ENCODE measurements at places on chromosomes 6 and 20.

DNA sequence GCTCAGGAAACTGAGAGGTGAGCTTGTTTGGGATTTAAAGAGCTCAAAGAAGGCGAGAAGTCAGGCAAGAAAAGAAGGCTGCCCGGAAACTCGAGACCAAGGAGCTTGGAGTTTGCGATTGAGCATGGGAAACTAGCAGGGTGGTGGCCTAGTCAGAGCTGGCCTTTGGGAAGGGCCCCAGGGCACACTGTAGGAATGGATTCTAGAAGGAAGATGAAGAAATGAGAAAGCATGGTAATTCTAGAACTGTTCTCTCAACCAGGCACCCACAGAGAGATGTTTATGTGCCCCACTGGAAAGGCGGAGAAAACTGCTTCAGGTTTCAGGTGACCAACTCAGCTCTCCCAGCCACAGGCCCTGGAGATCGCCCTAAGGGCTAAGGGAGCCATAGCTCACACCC is 126.2 kb downstream of the FOXO3 start:
- H3K4me1 ChIP-seq = peaks cover 57% of the 10 kb centered on the region
- no peak for DNase-seq
- peak overlapping the region; percentile 29 for H3K27ac ChIP-seq
- no peak overlapping the region for H3K4me3 ChIP-seq
- no peaks in the 10 kb centered on the region for H3K27me3 ChIP-seq

- no peaks in the 10 kb centered on the region for H3K4me1 ChIP-seq
- no peak for DNase-seq
- H3K27ac ChIP-seq = no peak overlapping the region
- no peak overlapping the region for H3K4me3 ChIP-seq
- H3K36me3 ChIP-seq = no peaks in the 10 kb centered on the region
- no peaks in the 10 kb centered on the region for H3K27me3 ChIP-seq
Observed at GRCh38 chr6:110448846-110449540, 27.4 kb downstream of the SLC22A16 start.

DNA sequence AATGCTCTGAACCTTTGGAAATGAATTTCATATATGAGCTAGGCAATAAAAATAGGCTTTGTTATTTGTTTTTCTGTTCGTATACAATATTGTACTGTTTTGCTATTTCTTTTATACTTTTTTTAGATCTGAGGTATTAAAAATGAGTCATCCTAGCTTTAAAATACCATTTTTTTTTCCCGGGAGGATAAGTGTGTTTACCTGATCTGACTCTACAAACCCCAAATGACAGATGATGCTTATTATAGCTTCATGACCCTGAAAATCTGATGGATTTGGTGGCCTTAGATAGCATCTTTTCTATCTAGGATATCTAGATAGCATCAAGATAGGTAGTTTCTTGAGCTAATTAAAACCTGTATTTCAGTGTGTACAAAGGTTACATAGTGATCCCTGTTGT is 206.4 kb downstream of the DTNBP1 start:
- H3K4me1 ChIP-seq = no peaks in the 10 kb centered on the region
- H3K36me3 ChIP-seq = no peaks in the 10 kb centered on the region
- no peaks in the 10 kb centered on the region for H3K27me3 ChIP-seq

- no peaks in the 10 kb centered on the region for H3K36me3 ChIP-seq
- H3K27ac ChIP-seq = peak overlapping the region; percentile 52
- no peaks in the 10 kb centered on the region for H3K27me3 ChIP-seq
- peak overlapping the region; percentile 98 for H3K4me3 ChIP-seq
Observed at GRCh38 chr6:42449917-42450476, 1.7 kb downstream of the TRERF1 start.

DNA sequence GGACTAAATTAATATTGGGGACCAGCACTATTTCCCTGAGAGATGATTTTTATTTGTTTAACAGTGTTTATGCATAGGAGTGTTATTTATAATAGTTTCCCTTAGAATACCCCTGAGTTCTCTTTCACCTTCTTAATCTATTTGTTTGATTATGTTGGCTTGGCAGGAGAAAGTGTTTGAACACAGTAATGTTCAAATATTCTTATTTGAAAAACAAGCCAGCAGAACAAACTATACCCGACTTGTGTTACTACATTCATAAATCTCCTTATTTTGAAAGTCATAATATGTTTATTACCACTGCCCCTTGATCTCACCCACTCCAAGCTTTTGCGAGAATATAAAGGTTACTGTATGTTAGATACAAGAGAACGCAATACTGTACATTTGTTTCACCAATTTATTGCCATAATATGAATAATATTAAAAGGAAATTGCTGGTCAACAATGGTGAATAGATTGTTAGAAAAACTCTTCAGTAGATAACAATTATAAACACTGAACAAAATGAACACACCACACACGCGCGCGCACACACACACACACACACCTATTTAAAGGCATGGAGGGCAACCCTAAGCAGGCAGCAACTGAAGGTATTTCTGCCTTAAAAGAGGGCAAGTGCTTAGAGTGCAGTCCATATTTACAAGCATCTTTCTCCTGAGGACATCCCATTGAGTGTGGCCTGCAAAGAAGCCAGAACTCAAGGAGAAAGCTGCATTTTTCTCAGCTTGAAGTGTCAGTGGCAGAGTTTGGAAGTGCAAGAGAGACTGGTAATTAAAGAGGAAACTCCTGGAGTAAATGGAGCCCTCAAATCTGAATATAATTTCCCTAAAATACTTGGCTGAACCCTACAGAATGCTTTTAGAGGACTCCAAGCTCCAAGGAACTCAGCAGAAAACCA is 279.4 kb upstream of the MAN1A1 start:
- H3K27me3 ChIP-seq = no peaks in the 10 kb centered on the region
- H3K4me1 ChIP-seq = no peaks in the 10 kb centered on the region
- no peak overlapping the region for H3K27ac ChIP-seq
- no peaks in the 10 kb centered on the region for H3K36me3 ChIP-seq

GRCh38 chr6:13702809-13703302 is 8.8 kb downstream of the RANBP9 start:
- peaks cover 29% of the 10 kb centered on the region for H3K4me1 ChIP-seq
- H3K4me3 ChIP-seq = no peak overlapping the region
- no peak for DNase-seq
- H3K27me3 ChIP-seq = no peaks in the 10 kb centered on the region

DNA sequence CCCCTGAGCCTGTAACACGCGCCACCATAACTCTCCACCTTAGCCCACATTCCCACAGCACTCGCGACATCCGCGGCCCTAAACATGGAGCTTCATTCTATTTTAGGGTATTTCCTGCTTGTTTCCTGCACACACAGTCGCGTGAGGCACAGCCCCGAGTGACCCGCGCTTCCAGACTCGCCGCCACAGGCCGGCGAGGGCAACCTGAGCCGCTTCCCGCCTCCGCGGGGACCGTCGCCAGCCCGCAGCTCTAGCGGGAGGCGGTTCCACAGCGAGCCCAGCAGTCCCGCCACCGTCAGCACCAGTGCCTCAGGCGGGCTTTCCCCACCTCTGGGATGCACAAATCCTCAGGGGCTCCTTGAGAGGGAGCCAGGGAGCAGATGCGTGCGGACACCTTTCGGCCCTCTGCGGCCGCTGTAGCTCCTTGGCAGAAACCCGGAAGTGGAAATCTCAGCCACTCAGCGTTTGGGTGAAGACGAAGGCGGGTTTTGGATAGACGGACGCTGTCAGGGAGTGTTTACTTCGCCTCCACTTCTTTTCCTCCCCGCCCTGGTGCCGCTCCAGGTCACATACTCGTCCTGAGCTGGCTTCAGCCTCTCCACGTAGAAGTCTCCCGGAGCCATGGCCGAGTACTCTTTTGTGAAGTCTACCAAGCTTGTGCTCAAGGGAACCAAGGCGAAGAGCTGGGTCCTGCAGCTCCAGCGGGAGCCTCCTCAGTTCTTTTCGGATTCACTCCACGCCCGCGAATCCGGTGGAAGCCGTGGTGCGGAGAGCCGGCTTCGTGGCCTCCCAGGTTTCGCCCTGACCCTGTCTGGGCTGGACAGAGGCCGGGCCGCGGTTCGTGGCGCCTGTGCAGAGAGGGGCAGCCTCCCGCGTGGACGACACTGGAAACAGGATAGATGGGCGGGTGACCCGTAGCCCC is 2177.4 kb upstream of the DEFB115 start:
- no peak overlapping the region for H3K27ac ChIP-seq
- H3K4me3 ChIP-seq = no peak overlapping the region
- H3K4me1 ChIP-seq = no peaks in the 10 kb centered on the region
- H3K27me3 ChIP-seq = no peaks in the 10 kb centered on the region
- DNase-seq = no peak
- no peaks in the 10 kb centered on the region for H3K36me3 ChIP-seq

GRCh38 chr6:21750575-21750974 is 157.0 kb downstream of the SOX4 start:
- H3K4me3 ChIP-seq = no peak overlapping the region
- H3K27me3 ChIP-seq = no peaks in the 10 kb centered on the region
- no peak for DNase-seq
- H3K27ac ChIP-seq = no peak overlapping the region
- H3K4me1 ChIP-seq = peaks cover 7% of the 10 kb centered on the region

DNA sequence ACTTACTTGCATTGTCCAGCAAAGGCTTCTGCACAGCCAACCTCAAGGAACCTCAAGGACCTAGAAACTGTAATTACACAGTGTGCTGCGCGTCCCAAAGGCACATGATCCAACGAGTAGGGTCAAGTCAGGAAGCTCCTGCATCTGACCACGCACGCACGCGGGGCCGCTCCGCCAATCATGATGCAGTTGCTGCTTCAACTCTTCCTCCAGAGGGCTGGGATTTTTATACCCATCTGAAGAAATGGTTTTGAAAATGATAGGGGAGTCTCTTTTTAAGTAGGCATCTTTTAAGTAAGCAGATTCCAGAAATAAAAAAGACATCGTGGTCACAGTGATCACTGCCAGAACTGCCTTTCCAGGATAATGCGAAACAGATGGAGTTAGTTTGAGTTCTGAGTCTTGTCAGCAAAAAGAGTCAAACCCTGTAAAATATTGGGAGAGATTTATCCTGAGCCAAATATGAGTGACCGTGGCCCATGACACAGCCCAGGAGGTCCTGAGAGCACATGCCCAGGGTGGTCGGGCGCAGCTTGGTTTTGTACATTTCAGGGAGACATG is 34.0 kb downstream of the KIF25 start:
- DNase-seq = no peak
- no peak overlapping the region for H3K27ac ChIP-seq

- H3K27me3 ChIP-seq = no peaks in the 10 kb centered on the region
- no peaks in the 10 kb centered on the region for H3K36me3 ChIP-seq
- H3K4me3 ChIP-seq = no peak overlapping the region
- H3K4me1 ChIP-seq = no peaks in the 10 kb centered on the region
Observed at GRCh38 chr6:115058414-115059211, 715.8 kb upstream of the HS3ST5 start.

DNA sequence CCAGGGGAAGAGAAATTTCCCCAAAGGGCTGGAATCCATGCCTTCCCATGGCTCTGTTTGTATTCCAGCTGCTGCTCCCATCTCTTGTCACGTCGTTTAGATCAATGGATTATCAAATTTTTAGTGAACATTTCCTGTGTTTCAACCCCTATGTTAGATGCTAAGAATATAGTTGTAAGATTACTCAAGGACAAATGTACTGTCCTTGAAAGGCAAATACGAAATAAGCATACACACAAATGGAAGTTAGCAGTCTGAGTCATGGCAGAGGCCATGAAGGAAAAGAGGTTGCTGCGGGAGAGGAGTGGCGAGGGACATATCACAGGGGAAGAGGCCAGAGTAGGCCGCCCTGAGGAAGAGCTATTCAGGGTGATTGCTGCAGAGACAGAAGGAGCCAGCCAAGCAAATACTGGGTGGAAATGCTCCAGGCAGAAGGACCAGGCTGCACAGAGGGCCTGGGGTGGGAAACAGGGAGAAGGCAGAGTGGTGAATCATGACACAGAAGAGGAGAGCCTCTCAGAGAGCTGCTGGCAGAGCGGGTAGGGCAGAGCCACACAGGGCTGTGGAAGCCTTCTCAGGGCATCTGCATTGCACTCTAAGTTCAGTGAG is 219.2 kb upstream of the LRFN2 start:
- H3K4me3 ChIP-seq = no peak overlapping the region
- H3K36me3 ChIP-seq = no peaks in the 10 kb centered on the region
- H3K27me3 ChIP-seq = no peaks in the 10 kb centered on the region
- no peaks in the 10 kb centered on the region for H3K4me1 ChIP-seq
- no peak for DNase-seq

DNA sequence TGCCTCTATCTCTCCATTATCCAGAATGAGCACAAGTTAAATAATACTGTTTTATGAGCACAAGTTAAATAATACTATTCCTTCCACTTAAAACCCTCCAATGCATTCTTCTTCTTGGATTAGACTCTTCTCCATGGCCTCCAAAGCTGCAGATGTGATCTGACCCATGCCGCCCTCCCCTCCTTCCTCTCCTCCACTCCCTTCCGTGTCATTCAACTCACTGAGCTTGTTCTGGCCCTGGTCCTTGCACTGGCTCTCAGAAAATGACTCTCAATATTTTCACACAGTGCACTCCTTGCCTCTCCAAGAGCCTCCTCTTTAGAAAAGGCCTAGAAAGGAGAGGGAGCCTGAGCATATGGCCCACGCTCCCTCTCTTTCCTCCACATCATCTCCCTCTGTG is 125.0 kb upstream of the CD93 start:
- DNase-seq = no peak
- no peaks in the 10 kb centered on the region for H3K36me3 ChIP-seq
- no peak overlapping the region for H3K4me3 ChIP-seq
- no peaks in the 10 kb centered on the region for H3K4me1 ChIP-seq

- peak overlapping the region; percentile 83 for H3K27ac ChIP-seq
- H3K27me3 ChIP-seq = no peaks in the 10 kb centered on the region
- H3K36me3 ChIP-seq = no peaks in the 10 kb centered on the region
- peaks cover 30% of the 10 kb centered on the region for H3K4me1 ChIP-seq
- DNase-seq = no peak
Observed at GRCh38 chr20:13670160-13670559, 31.4 kb upstream of the TASP1 start.

DNA sequence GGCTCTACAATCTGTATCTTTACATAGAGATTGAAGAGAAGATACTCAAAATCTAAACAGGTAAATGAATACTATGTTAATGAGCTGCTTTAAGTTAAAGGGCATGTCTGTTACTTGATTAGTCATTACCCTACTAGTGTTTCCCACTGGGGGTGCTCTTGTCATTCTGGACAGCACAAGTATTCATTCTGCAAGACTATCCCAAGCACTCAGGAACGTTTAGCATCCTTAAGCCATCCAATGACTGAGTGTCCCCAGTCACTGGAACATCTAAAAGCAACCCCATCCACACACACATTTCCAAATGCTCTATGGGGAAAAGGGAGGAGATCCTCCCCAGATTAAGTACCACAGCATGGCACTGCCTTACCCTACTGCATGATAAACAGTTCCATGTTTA is 25.7 kb downstream of the EZR start:
- H3K36me3 ChIP-seq = peaks cover 2% of the 10 kb centered on the region
- H3K27ac ChIP-seq = no peak overlapping the region
- DNase-seq = no peak
- H3K27me3 ChIP-seq = no peaks in the 10 kb centered on the region
- H3K4me1 ChIP-seq = peaks cover 6% of the 10 kb centered on the region
